ENCODE measurements at places on chromosomes 5 and 9. TPM values are rescaled to one million over a fixed set of nuclear protein-coding genes. Genes with fewer than 3 reads are reported as not detected.

Gene ANKRD20A1
- 5.7 TPM for polyA plus RNA-seq

Gene HMGXB3
- 47.9 TPM for polyA plus RNA-seq

Gene SPATA31A3
- not detected for polyA plus RNA-seq

Gene SPATA31C1
- polyA plus RNA-seq, result 0.78 TPM

Gene DCTN4
- 57.8 TPM for polyA plus RNA-seq

Gene TNC
- 329 TPM for polyA plus RNA-seq

Gene LHFPL2
- 50.3 TPM for polyA plus RNA-seq

Gene SOX30
- 0.33 TPM for polyA plus RNA-seq

Gene PFN3
- 7.4 TPM for polyA plus RNA-seq

GRCh38 chr5:159773062-159773924 lies 143.0 kb upstream of the ADRA1B start:
- no peak for DNase-seq

DNA sequence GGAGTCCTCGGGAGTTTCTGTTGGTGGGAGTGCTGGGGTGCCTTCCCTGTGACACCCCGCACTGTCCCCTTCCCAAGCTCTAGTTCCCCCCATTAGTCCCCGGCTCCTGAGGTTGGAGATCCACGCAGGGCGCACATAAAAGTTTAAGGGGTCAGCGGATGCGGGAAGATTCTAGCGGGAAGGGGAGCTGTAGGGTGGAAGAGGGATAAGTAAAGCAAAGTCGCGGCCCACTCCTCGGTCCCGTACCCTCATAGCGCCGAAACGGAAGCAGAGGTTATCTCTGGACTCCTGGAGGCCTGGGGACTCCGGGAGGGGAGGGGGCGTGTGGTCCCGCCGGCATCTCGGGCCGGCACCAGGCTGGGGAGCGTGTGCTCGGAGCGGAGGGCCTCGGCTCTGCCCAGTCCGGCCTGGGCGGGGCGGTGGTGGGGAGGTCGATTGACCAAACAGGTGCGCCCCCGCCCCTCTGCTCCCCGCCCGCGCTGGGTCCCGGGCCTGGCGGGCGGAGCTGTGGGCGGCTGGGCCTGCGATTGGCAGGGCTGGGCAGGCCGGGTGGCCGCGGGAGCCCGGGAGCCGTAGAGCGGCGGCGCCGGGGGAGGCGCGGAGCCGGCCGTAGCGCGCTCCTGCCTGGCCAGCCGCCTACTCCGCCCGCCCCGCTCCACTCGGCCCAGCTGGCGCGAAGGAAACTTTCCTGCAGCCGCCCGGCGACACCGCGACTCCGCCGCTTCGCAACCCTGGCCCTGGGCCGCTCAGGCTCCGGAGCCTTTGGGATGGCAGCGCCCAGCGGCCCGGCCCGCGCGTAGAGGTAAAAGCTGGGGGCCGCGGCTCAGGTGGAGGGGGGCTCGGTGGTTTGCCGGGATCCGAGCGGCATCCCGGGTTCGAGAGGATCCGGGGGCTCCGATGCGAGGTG lies 52.2 kb upstream of the DAB2IP start:
- peak; percentile 70 for DNase-seq

GRCh38 chr5:33538201-33538600 lies 97.4 kb downstream of the TARS1 start:
- no peak for DNase-seq

- DNase-seq, result no peak
Observed at GRCh38 chr5:135138116-135138850, 104.3 kb upstream of the PITX1 start.

- DNase-seq, result no peak
Observed at GRCh38 chr9:125950880-125951471, 203.8 kb downstream of the PBX3 start.

- DNase-seq, result no peak
Observed at GRCh38 chr9:11946531-11946930, 746.7 kb upstream of the TYRP1 start.

GRCh38 chr9:109107402-109108240 lies 12.1 kb downstream of the TMEM245 start:
- no peak for DNase-seq

- no peak for DNase-seq
Observed at GRCh38 chr5:100452126-100452525, 83.0 kb upstream of the FAM174A start.

DNA sequence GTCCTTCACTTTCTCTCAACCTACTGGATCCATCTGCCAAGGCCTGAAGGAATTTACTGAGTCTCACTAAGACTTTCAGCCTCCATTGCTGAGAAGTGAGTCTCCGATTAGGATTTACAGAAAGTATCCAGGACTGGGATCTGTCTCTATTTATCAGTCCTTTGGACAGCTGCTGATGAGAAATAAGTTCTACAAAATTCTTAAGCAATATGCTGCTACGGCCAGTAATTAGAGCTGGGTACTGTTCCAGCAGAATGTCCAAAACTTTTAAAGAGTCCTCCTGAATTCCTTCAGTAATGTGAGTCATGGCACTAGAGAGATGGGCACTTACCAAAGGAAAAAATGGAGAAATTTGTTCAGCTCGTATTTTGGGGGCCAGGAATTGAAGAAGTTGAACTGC lies 5.9 kb downstream of the TEX10 start:
- DNase-seq, result no peak

DNA sequence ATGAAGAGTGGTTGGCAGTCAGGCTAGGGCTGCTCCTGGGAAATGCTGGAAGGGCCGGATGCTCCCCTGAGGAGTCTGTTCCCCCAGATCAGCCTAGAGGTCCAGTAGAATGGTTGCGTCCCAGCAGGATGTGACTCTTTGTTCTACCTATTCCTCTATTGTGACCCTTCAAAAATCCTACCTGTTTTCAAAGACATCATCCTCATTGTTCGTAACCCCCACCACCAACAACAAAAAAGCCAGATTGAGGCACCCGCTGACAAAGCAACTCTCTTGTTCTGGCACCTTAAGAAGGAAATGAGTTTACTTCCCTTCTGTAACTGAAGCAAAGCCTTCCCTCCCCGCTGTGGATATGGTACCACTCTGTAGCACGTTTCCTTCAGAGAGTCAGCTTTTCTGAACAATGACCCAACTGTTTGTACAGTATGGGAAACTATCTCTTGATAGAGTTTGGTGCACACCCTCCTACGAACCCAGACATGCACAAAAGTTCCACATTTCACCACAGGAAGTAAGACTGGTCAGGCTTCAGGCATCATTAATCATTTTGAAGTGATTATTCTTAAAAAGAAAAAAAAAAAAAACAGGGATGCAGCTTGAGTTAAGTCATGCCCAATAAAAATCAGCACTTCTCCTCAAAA lies 207.2 kb downstream of the ENC1 start:
- DNase-seq, result no peak

GRCh38 chr9:130356033-130356432 lies 88.7 kb upstream of the ASS1 start:
- DNase-seq, result no peak

DNA sequence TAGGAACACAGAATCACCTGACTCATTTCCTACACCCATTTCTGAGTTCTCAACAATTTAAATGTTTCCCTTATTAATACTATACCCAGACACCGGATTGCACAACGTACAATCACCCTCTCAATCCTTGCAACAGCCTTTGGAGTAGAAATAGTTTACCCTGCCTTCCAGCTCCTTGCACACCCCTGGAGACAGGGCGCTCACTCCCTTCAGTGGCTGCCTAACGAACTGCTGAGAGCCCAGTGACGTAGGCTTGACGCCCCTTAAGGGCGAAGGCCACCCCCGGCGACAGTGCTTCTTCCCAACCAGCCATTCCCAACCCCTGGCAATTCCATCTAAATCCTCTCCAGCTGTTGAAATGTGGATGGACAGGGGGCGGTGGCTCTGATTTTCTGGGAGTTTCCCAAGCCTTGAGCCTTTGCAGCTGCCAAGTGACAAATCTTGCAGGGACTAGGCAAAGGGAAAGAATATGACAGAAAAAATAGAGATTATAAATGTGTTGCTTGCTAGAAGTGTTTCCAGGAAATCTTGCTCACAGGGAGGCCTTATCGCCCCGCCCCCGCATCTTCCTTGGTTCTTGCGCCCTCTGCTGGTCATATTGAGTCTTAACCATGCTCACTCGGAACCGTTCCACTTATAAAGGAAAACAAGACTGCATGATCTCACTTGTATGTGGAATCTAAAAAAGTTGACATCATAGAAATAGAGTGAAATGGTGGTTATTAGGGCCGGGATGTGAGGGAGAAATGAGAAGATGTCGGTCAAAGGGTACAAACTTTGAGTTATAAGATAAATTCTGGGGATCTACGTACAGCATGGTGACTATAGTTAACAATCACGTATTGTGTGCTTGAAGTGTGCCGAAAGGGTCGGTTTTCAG lies 7.6 kb upstream of the BARX1 start:
- DNase-seq, result peak; percentile 82

- peak; percentile 22 for DNase-seq
Observed at GRCh38 chr9:21317956-21318923, 13.1 kb upstream of the IFNA5 start.

GRCh38 chr5:170254056-170254455 lies 21.3 kb downstream of the C5orf58 start:
- no peak for DNase-seq

GRCh38 chr5:10481241-10481935 lies 39.7 kb downstream of the ROPN1L start:
- no peak for DNase-seq

DNA sequence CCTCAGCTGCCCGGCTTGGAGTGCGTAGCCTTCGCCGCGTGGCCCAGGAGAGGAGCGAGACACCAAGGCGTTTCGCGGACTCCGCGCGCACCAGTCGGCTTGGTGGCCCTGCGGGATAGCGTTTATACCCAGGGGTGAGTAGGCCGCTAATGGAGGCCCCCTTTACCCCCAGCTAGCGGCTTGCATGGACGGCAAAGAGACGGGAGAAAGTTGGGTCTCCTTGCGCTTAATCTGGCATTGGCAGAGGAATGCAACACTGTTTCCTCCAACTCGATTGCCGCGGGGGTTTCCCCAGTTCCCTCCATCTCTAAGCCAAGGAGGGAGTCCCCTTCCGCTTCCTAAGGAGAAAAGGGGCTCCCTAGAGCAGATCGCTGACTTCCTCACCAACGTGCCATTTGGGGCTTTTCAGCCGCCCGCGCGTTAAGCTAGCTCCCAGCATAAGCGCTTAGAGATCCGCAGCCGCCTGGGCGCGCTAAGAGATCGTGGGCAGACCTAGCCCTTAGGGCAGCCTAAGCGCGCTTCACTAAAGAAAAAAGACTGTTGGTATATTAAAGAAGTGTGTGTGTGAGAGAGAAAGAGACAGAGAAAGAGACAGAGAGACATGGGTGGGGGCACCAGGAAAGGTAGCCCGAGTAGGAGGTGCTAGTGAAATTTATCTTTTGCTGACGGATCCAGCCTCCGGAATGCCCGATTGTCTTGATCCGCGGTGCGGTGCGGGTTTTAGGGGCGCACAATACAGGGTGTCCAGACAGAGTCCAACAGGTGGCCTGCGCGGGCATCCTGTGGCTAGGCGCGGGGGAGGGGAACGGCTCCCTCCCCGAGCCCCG lies 597.9 kb upstream of the SGCD start:
- no peak for DNase-seq

GRCh38 chr5:135980620-135981019 lies 25.8 kb upstream of the LECT2 start:
- DNase-seq, result no peak

GRCh38 chr5:58064801-58065200 lies 395.1 kb downstream of the PLK2 start:
- DNase-seq, result no peak

GRCh38 chr5:76535577-76535976 lies 87.6 kb downstream of the F2RL2 start:
- DNase-seq, result no peak

DNA sequence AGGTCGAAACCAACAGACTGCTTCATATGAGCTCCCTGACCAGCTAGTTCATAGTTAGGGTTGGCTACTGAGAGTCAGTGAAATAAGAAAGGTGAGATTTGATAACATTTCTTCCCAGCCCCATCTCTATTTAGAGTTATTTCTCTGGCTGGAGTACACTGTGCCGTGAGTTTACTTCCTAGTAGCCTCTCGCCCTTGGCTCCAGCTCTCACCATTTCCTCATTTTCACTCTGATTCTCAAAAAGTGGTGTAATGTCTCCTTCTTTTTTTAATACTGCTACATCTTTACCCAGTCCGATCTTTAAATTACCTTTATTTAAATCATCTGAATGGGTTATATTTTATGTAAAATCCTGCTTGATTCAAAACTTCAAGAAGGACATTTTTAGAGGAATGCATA lies 100.4 kb upstream of the FAM174A start:
- no peak for DNase-seq

DNA sequence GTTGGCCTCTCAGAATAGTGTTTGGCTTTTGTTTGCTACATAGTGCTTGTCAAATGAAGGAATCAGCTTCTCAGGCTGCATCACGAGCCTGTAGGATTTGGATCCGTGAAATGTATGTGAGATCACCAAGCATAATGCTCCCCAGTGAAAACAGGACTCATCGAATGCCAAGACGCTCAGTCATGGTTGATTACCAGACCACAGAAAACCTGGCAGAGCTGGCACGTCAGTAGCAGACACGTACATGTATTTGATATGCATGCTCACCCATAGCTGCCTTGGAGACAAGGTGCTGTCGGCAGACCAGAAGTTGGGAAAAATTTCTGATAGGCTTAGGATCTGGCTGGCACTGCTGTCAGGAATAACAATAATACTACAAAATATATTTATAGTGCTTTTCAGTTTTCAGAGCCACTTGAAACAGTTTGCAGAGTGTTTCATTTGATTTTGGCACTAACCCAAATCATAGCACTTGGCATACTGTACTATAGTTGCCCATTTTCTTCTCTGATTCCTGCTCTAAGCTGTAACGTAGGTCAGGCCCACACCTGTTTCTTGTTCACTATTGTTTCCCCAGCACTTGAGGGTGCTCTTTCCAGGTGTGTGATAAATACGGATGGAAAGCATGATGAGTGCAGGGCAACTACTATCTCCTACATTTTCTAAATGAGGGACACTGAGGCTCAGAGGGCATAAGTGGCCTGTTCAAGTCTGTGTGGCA lies 226.1 kb downstream of the NR3C1 start:
- no peak for DNase-seq

GRCh38 chr9:78326564-78326963 lies 29.6 kb downstream of the PSAT1 start:
- no peak for DNase-seq

Measured in renal cortex interstitium (tissue), 15 donors.